ENCODE measurements at places on chromosomes 3 and 15. TPM values are rescaled to one million over a fixed set of nuclear protein-coding genes. Genes with fewer than 3 reads are reported as not detected.

GRCh38 chr15:59918994-59919951, 84.8 kb upstream of the FOXB1 start:
- peaks cover 38% of the 10 kb centered on the region for H3K4me1 ChIP-seq
- peak overlapping the region; percentile 68 for H3K4me3 ChIP-seq
- DNase-seq, result peak; percentile 57
- H3K27me3 ChIP-seq, result peaks cover 13% of the 10 kb centered on the region
- peak overlapping the region; percentile 99 for H3K27ac ChIP-seq

- H3K4me1 ChIP-seq, result peaks cover 23% of the 10 kb centered on the region
- no peaks in the 10 kb centered on the region for H3K27me3 ChIP-seq
- H3K36me3 ChIP-seq, result peaks cover 57% of the 10 kb centered on the region
- no peak overlapping the region for H3K27ac ChIP-seq
- DNase-seq, result no peak
Observed at GRCh38 chr3:71564361-71564760, 19.2 kb downstream of the FOXP1 start.

DNA sequence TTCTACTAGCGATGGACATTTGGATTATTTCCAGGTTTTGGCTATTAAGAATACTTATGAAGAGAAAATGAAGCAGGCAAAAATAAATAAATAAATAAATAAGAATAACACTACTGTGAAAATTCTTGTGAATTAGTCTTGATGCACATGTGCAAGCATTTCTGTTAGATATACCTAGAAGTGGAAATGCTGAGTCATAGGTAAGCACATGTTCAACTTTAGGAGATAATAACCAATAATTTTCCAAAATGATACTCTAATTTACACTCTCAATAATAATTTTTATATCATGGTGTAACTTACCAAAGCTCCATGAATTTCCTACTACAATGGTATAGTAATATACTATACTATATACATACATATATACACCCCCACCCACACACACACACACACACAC, 23.4 kb downstream of the EMC4 start:
- DNase-seq, result no peak
- H3K36me3 ChIP-seq, result peaks cover 10% of the 10 kb centered on the region
- H3K27me3 ChIP-seq, result no peaks in the 10 kb centered on the region
- no peaks in the 10 kb centered on the region for H3K4me1 ChIP-seq

- DNase-seq, result no peak
- no peaks in the 10 kb centered on the region for H3K4me1 ChIP-seq
- H3K36me3 ChIP-seq, result no peaks in the 10 kb centered on the region
- H3K27ac ChIP-seq, result no peak overlapping the region
Observed at GRCh38 chr3:94413336-94414108, 350.7 kb downstream of the NSUN3 start.

- H3K27ac ChIP-seq, result no peak overlapping the region
- no peak for DNase-seq
- no peak overlapping the region for H3K4me3 ChIP-seq
- H3K4me1 ChIP-seq, result no peaks in the 10 kb centered on the region
- peaks cover 1% of the 10 kb centered on the region for H3K27me3 ChIP-seq
Observed at GRCh38 chr15:47741907-47742306, 24.6 kb downstream of the SEMA6D start.

DNA sequence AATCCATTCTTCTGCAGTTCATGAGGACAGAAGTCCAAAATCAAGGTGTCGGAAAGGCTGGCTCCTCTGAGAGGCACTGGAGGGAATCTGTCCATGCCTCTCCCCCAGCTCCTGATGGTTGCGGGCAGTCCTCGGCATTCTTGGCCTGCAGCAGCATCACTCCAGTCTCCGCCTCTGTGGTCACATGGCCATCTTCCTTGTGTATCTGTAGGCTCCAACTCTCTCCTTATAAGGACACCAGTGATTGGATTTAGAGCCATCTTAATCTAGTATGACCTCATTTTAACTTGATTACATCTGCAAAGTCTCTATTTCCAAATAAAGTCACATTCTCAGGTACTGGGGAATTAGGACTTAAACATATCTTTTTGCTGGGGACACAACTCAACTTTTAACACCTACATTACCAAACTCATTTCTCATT, 56.0 kb upstream of the FLNB start:
- H3K4me1 ChIP-seq, result peaks cover 2% of the 10 kb centered on the region
- H3K36me3 ChIP-seq, result no peaks in the 10 kb centered on the region
- H3K27ac ChIP-seq, result no peak overlapping the region
- DNase-seq, result no peak

- H3K27me3 ChIP-seq, result no peaks in the 10 kb centered on the region
- no peak overlapping the region for H3K27ac ChIP-seq
- H3K4me1 ChIP-seq, result peaks cover 2% of the 10 kb centered on the region
Observed at GRCh38 chr3:94093151-94093550, 30.3 kb downstream of the NSUN3 start.

DNA sequence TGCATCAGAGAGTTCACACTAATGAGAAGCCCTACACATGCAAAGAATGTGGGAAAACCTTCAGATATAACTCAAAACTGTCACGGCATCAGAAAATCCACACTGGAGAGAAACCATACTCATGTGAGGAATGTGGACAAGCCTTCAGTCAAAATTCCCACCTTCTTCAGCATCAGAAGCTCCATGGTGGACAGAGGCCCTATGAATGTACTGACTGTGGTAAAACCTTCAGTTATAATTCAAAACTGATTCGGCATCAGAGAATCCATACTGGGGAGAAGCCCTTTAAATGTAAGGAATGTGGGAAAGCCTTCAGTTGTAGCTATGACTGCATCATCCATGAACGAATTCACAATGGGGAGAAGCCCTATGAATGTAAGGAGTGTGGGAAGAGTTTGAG, 10.2 kb downstream of the ZNF619 start:
- H3K4me1 ChIP-seq, result peaks cover 12% of the 10 kb centered on the region
- no peaks in the 10 kb centered on the region for H3K27me3 ChIP-seq
- no peak overlapping the region for H3K4me3 ChIP-seq
- DNase-seq, result no peak
- H3K27ac ChIP-seq, result no peak overlapping the region

GRCh38 chr15:70094690-70095311, 2.9 kb downstream of the TLE3 start:
- no peak for DNase-seq
- H3K4me3 ChIP-seq, result peak overlapping the region; percentile 97
- H3K4me1 ChIP-seq, result peaks cover 50% of the 10 kb centered on the region
- H3K27ac ChIP-seq, result peak overlapping the region; percentile 96

Gene HESX1
- 0.50 TPM for total RNA-seq

Gene ANKRD63
- total RNA-seq, result not detected

Gene CHDH
- total RNA-seq, result 0.11 TPM

Data from activated naive CD8-positive, alpha-beta T cell treated with anti-CD3 and anti-CD28 coated beads, Interleukin-2, amount 10 ng/mL, durations not matched to agents 7 days and 5 days (primary cell).